ENCODE measurements at places on chromosomes 5 and 9.

DNA sequence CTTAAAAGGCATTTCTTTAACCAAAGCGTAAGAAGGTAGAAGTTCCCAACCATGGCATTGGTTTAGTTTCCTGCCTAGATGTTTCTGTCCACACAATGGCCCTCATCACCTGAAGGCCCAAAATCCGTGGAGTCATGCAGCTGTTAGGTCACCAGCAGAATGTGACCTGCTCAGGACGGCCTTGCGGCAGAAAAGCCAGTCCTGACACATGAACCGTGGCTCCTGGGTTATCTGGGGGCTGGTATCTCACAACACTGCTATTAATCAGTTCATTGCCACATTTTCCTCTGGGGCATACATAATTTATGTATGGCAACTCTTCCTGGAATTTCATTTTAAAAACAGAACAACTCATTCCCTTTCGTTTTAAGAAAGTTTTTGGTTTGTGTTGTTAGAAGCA lies 278.4 kb downstream of the ATPSCKMT start:
- DNase-seq: no peak

GRCh38 chr9:125541840-125542243 lies 165.2 kb downstream of the MAPKAP1 start:
- DNase-seq: peak; percentile 48

DNA sequence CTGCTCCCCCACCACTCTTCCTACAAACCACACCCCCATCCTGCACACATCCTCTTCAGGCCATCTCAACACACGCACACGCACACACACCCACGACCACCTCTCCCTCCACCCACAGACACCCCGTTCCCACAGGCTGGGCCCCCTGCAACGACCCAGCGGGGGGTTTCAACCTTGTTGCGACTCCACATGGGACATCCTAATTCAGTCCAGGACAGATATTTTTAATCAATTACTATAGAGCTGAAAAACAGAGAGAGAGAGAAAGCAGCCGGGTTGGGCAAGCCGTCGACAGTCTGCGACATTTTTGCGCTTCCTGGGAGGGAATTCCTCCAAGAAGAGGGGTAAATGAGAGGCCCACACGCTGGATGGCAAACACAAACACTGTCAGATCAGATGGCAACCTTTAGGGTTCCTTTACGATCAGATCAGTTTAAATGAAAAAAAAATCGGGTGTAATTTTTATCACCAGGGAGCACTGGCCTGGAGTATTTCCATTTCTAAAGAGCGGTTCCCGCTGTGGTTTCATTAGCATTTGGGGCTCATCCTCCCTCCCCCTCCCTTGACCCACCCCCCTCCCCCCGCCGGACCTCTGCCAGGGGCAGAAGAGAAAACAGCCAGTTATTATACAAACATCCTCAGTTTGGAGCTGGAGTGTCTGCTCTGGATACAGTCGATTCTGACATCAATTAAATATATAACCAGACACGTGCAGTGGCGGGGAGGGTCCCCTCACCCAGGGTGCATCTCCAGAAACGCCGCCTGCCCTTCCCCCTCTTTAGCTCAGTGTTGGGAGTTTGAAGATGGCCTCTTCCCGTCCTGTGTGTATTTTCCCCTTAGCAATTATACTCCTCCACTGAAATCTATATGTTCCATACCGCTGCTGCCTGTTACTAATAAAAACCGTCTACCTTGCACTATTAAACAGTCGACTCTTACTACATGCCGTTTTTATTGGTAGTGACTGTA lies 2.3 kb upstream of the IRX2 start:
- DNase-seq: no peak

- no peak for DNase-seq
Observed at GRCh38 chr9:2021731-2022130, 6.6 kb downstream of the SMARCA2 start.

DNA sequence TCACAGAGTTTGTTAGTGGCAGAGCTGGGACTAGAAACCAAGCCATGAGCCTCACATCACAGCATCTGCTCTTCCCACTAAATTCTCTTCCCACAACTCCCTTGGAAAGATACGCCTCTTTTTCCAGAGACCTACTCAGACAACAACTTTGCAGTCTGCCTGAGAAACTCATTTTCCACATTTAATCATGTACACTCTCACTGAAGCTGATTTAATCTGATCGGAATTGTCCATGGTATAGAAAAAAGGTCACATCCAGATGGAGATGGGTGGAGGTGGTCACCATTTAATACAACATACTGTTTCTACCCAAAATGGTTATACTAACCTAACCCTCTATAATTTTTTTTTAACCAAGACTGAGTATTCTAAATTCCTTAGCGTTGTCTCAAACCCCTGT lies 366.2 kb downstream of the ENC1 start:
- no peak for DNase-seq

DNA sequence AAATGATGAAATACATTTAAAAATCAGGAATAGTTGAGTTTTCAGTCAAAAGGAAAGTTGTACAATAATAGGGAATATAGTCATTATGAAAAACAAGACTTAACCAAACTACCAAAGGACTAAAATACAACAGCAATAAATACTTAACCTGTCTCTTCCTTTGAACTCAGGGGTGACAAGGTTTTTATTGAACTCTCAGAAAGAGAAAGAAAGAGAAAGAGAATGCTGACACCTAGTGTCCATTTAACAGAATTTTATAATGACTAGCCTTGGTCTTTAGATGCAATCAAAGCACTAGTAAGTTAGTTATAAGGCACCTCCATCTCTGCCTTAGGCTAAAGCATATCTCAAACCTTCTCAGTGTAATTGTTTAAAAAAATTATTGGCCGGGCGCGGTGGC lies 47.5 kb downstream of the UIMC1 start:
- peak; percentile 49 for DNase-seq

DNA sequence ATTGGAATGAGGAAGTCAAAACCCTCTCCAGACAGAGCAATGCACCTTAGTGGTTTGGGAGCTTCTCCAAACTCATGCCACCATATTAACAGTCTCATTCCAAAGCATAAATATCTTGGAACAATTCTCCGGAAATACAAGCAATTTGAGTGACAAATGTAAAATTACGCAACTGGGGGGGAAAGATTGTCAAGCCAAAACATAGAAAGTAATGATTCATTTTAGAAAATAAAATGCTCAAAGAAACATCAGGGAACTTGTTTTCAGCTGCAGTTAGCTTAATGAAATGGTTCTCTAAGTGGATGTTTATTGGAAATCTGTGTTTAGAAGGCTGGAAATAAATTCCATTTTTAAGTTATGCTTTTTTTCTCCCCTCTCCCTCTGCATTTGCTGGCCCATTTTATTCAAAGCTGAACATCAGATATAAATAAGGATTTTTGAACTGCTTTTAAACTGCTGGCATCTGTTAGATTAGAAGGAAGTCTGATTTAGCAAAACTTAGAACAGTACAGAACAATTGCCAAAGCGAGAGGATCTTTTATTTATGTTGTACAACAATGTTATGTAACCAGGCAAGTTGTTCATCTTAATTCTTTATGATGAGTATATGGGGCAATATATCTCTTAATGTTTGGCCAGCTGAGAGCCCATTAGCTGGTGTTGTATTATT lies 551.9 kb downstream of the PRELID2 start:
- DNase-seq: no peak

All from NCI-H460 (cell line).